CD8-positive, alpha-beta memory T cell (primary cell): ENCODE measurements at places on chromosomes 1 and 21.
A peak's percentile ranks its signal among the peaks of the same experiment; 100 is the strongest.

DNA sequence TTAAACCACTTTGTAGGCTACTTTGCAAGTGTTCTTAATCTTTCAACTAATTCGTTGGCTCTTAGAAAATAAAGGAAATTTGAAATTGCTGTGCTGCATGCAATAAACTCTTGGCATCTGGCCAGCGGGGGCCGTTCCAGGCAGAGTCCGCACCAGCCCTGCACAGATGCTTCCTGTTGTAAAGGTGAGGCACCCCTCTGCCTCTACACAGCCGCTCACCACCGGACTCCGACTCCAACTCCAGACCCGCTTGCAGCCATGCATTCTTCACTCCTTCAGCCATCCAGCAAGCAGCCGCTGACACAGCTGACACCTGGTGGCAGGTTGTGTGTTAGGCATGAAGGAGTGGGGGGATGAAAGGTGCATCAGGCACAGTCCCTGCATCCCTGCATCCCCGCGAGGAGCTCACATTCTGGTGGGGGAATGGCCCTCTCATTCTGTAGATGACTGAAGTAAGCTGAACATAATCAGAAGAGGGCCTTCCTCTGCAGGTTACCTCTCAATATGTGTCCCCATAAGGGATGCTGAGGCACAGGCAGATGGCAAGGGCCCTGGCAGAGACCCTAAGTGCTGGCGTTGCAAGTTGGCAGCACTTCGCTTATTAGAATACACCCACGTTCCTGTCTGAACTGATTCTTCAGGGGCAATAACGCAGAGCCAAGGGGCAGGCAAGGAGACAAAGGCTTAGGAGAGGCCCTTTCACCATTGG, 56.8 kb downstream of the GLIS1 start:
- DNase-seq, result peak; percentile 70

GRCh38 chr1:207336559-207337467, 15.3 kb downstream of the CD55 start:
- DNase-seq, result no peak

GRCh38 chr1:23462766-23463165, 21.2 kb downstream of the ASAP3 start:
- no peak for DNase-seq

DNA sequence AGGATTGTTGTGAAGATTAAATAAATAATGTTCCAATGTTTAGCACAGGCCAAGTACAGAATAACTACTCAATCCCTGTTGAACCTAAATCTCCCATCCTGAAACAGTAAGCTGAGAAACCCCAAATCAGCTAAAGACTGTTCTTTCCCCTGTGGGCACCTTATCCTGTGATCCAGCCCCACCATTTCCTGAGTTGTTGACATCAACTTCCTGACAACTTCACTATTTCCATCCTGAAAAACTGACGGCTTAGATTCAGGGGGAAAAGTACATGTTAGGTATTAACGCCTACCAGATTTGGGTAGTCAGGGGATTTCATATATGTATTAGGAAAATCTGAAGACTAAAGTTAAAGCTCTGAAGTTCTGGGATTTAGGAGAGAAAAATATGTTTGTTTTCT, 51.7 kb upstream of the PALMD start:
- no peak for DNase-seq

DNA sequence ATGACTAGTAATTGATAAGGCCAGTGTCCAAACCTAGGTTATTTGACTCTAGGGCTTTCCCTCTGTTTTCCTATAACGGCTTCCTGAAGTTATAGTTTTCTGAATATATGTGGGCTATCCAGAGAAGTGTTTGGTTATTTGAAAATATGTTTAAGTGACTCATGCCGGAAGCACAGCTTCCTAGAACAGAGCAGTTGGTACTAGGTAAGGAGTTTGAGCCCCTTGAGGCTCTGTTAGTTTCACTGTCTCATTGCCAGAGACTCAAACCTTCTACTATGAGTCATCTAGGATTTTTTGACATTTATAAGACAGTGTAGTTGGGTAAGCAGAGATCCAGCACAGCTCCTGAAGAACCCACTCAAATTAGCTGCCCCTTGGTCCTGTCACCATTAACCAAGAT, 27.1 kb upstream of the LEPR start:
- DNase-seq, result no peak

DNA sequence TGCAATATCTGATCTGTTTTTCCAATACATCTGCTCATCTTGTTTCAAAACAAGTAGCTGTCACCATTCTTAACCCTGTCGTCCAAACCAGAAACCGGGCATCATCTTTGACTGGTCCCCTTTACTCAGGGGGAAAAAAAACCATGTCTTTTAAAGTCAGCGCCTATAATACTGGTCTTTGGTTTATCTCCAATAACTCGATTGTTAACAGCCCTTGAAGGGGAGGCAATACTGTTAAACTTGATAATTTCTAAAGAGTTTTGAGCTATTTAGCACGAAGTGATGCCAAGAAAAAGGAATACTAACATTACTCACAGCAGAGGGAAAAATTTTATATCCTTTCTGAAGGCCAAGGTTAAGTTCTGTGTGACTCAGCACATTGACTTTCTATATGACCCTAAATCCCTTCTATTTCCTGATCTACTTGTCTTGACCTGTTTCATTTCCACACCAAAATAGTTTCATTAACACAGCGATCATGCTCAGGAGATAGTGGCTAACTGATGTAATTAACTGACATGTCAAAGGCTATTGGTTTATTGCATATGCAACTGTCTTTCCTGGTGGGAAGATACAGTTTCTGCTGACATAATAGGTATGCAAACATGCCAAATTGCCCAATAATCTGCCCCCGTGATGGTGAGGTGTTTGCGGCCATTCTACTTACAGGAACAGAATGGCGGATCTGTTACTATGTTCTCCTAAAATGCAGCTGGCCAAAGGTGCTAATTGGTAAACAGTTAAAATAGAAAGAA, 59.1 kb downstream of the NFIA start:
- no peak for DNase-seq

DNA sequence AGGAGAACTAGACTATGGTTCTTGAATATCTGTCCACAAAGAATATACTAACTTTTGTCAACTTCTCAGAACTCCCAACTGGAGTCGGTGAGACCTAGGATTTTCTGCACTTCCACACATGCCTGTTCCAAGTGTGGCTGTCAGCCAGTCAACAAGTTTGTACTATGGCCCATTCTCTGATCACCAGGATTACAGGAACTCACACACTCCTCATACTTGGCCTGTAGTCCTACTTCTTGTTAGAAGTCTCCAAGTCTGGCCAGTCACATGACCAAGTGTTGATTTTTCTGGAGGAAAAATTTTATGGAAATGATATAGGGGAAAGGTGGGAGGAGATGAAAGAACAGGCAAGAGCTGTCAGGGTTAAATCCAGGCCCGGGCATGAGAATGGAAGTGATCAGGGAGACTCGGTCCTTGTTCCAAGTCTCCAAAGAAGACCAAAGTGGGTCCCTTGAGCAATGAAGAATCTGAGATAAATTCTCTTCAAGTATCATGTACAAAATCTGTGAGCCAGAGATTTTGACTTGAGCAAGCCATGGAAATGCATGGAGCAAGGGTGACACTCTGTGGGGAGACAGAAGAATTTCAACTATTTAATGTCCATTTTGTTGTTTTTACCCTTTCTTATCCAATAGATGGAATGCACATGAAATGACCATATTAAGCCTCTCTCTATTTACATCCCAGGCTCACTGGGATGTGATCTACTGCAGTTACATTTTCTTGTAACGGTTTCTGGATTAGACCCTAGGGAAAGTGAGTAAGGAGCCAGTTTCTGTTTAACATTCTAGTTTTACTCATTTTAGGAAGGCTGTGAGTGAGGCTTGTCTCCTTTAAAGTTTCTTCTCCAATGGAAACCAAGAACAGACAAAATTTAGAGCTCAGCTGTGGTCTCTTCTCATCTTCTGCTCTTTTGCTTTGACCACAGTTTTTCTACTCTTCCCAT, 320.9 kb downstream of the ASTN1 start:
- no peak for DNase-seq

DNA sequence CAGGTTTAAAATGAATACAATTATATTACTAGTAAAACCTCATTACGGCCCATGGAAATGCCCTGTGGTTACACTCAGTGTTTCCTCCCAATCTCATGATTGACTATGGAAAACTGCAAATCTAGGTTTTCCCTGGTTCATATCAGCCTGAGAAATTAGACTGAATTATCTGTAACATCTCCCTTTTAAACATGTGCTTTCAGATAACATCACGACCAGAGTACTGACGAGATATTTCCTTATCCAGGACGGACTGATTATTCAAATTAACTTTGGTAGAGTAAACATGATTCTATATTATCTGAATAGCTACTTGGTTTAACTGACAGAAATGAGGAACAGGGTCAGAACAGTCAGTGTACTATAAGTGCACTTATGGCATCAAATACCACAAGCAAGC, 82.3 kb downstream of the RGS7 start:
- no peak for DNase-seq

DNA sequence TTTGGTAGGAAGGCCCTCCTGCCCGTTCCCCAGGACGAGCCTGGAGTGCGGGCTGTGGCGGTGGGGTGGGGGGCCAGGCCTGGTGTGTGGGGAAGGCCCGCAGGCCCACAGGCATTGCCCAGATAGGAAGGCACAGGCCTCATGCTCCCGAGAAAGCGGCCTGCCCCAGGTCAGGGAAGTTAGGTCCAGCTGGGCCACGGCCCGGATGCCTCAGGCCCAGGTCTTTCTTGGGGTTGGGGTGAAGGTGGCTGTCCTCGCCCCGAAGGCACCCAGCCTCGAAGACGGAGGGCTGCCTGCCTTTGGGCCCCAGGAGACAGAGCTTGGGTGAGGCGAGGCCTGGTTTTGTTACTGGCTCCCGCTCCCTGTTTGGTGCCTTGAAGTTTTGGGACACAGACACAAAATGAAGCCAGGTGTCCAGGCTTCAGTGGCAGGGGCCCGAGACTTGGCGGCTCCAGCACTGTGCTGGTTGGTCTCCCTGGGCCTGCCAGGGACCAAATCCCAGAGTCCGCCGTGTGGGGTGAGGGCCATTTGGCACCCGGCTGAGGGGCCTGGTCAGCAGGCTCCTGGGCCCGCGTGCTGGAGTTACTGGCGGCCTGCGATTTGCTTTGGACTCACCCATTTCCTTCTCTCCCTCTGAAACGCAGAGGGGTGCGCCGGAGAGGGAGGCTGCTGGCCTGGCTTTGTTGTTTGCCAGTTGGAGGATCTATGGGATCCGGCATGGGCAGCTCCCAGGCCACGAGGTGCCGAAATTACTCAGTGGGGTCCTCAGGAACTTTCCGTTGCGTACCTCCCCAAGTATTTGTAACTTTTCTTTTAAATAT, 2.0 kb downstream of the SKI start:
- no peak for DNase-seq

GRCh38 chr1:149917571-149918144, at the start of gene SV2A:
SV2A (minus strand) TSS chr1:149917844; CDS start chr1:149913840, 4,004 bp downstream.
- DNase-seq, result peak; percentile 8

GRCh38 chr1:30713311-30713710, 10.1 kb downstream of the MATN1 start:
- DNase-seq, result no peak

- no peak for DNase-seq
Measured at GRCh38 chr1:63883494-63884235, 109.8 kb downstream of the ROR1 start.

- DNase-seq, result no peak
Measured at GRCh38 chr1:115839679-115840237, 1.2 kb downstream of the NHLH2 start.
